ENCODE measurements at places on chromosomes 7 and 10.
A peak's percentile ranks its signal among the peaks of the same experiment; 100 is the strongest.

DNA sequence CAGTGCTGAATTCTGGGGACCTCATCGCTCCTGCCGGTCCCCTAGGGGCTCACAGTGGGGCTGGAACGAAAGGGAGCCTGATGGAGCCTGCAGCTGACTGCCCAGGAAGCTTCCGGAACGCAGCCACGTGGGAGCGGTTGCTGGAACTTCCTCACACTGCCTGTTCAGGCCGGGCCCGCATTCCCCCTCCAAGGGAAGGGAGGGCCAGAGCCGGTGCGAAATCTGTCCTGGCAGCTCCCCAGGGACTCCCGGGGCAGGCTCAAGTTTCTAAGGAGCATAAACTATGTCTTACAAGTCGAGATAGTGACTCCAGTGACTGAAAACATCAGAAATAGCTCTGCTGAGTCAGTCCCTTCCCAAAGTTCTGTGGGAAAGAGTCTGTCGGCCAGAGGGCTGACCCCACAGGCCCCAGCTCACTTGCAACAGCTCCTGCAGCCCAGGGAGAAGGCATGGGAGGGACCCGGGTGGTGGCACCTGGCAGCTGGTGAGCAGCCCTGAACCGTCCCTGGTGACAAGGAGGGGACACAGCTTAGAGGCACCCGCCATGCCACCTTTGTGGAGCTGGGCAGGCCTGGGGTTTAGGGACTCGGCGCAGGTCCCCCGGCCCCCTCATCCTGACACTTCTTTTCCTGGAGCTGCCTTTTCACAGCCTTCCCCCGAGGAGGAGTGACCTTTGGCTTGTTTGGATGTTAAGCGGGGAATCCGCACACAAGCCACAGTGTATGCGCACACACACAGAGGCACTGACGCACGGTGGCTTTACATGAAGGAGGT lies 47.6 kb downstream of the PDGFA start:
- no peak for DNase-seq

DNA sequence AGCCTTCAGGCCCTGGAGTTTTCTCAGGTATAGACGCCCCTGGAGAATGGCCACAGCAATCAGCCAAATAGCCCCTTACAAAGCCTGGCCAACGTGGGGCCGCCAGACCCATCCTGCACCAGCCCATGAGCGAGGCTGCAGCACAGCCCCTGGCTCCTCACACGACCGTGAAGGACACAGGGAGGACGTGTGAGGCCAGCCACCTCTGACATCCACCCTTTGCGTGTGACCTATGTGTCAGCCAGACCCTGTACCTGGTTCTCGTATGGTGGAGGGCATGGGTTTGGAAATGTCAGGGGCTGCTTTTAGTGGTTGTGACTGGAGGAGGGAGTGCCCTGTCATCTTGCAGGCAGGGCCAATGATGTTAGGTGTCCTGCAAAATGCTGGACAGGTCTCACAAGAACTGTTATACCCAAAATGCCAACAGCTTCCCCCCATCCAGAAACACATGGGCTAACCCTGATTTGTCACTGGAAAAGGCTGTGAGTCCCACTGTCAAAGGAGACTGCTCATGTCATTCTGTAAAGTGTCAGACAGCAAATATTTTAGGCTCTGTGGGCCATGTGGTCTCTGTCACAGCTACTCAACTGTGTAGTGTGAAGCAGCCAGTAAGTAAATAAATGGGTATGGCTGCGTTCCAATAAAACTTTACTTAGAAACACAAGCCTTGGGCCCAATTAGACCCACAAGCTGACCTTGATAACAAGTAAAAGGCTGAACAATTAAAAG lies 30.0 kb downstream of the NOD1 start:
- no peak for DNase-seq

DNA sequence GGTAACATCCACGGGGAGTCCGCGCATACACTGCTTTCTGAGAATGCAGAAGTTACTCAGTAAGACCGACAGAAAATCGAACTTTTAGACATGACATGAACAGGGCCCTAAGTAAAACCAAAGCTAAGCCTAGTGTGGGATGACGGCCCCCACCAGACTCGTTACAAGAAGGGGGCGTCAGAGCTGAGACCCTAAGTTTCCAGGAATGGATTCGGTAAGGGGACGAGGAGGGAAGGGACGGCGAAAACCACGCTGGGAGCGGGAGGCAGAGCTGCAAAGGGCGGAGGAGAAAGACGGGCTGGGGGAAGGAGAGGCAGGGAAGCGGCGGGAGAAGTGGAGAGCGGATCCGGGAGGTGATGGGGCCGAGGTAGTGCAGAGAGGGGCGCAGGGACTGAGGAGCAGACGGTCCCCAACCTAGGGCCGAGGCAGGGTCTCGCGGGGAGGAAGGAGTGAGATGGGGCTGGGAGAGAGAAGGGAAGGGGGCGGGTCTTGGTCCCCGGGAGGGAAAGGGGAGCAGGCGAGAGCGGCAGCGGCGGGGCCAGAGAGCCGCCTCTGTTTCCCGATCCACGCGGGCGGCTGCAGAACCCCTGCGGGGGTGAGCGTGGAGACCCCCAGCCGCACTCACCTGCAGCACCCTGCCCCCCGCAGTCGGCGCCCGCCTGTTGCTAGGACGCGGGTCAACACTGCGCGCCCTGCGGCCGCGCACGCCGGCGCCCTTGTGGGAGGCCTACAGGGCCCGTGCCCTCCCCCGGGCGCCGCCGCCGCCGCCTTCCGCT lies 513 bp downstream of the ODAD2 start:
- no peak for DNase-seq

DNA sequence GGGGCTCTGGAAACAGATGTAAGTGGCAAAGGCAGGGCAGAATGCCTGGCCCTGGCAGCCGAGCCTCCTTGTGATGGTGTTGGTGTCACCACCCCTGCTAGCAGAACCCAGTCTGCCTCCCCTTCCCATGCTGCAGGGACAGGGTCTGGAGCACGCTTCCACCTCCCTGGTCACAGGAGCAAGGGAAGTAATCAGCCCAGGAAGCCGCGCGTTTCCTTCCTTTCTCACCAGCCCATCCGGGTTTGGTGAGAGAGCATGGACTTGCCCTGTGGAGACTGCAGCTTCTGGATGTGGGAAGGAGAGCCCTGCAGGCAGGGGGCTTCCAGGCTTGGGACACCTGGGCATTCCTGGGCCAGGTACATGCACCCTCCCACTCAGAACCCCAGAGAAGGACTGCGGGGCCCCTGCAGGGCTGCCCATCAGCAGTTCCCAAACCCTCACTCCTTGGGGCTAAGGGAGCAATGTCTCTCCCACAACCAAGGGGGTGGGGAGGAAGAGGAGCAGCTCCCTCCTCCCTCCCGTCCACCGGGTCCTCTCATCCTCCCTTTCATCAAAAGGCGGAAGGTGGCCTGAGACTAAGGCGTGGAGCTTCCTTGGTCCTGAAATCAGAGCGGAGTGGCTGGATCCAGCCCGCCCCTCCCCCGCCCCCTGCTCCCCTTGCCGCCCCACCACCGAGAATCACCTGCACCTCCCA lies 1.8 kb downstream of the MMRN2 start:
- DNase-seq = no peak

GRCh38 chr7:79282070-79282694 lies 171.3 kb downstream of the MAGI2 start:
- DNase-seq = no peak

GRCh38 chr10:85224366-85224940 lies 896.1 kb downstream of the CCSER2 start:
- no peak for DNase-seq

GRCh38 chr7:925601-926000 lies 28.9 kb downstream of the ADAP1 start:
- no peak for DNase-seq

DNA sequence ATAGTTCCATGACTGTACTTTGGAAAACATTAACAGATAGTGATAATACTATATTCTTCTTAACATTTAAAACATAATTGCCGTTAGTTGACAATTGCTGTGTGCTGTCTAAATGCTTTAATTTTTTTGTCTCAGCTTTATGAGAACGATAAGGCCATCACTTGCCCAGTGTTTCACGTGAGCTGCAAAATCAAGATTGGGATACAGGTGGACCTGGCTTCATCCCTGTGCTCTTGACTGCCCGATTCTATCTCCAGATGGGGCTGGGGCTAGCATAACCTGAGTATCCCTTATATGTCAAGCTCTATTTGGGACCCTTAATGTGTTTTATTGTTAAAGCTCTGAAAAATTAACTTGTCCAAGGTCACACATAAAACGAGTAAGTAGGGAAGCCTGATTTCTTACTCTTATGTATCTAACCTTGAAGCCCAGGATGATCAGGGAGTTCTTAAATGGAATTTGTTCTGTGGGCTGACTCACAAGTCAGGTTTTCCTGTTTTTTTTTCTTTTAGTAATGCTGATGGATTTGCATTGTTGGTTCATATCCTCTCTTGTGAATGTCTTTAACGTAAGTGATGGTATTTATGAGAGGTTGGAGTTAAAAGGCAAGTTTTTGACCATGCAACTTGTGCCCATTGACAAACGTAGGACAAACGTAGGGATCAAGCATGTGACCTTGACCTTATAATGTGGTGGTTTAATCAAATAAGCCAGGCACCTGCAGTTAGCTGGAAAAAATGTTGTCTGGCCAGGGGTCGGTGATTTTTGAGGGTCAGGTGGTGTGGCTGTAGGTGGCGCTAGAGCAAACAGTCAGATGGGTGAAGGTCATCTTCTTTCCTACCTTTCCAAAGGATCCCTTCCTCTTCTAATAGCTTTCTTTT lies 3.6 kb downstream of the PRKAR2B start:
- DNase-seq = no peak

DNA sequence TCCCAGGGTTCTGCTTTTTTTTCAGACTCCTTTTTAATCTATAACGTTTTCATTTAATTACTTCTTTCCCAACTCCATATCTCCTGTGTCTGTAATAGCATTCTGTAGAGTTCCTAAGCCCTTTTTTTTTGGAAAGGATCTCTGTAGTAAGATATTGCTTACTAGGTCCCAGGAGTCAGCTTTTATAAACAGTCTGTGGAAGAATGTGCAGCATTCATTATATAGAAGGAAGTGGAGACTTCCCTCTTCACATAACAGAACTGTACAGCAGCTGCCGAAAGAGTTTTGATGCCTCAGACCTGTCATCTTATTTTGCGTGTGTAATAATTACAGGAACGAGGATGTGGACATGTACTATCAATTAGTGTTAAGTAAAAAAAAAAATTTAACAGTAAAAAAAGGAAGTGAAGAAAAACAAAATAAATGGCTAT lies 7.4 kb upstream of the STEAP4 start:
- DNase-seq = no peak

GRCh38 chr7:18494821-18495408 lies 634 bp upstream of the HDAC9 start:
- DNase-seq = peak; percentile 23

DNA sequence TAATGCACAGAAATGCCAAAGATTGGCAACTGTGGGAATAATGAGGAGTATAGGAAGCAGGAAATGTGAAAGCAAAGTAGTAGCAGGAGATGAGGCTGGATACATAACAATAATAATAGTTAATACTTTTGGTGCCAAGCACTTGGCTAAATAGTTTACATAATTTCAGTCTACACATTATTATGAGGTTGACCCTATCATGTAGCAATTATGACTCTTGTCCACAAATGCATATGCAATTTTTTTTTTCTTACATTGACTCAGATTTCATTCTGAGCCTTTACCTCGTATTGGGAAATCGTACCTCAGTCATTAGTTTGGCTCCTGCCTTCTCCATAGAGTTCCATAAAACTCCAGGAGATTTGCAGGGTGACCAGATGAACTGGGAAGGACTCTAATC lies 219.9 kb downstream of the SUGCT start:
- no peak for DNase-seq

DNA sequence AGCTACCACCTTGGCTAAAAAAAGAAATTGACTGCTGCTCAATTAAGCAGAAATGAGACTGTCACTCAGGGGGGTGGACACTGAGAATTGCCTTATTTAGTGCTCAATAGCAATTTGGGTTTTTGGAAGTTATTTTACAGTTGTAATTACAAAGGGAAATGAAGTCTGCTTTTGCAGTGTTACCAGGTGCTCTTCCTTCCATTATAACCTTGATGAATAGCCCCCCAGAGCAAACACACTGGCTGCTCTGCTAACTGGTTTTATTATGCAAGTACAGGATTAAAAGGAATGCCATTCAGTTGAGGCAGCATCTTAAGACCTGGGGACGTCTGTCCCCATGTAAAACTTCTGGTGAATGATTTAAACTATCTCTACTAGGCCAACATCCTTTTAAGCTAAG lies 191.0 kb downstream of the EVX1 start:
- DNase-seq = no peak

DNA sequence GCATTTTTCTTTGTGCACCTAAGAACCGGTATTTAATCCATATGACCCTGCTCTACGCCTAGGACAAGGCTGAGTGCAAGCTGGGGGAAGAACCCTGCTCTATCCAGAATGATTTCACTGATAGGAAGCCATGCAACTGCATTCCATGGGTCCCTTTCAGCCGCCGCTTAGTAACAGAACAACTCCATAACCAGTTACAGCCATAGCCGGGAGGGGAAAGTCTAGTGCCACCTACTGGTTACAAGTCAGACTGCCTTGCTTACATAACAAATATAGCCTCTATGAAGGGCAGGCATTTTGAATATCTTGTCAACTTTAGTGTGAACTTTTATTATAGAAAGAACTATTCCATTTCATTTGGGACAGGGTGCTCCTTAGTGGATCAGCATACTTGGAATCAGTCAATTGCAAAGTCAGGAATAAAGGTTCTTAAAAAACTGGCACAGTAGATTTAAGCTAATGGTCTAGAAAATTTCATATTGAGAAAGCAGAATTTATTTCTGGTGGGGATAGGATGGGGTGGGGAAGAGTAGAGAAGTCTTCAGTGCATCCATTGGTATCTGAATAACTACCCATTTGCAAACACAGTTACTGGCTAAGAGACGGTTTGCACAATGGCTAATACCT lies 521.7 kb downstream of the ADRA2A start:
- DNase-seq = peak; percentile 5

GRCh38 chr7:71682841-71683781 lies 551.2 kb downstream of the GALNT17 start:
- DNase-seq = no peak

All from T-helper 2 cell treated with Interferon-gamma antibody and Interleukin-4, amounts not matched to agents 5 μg/mL and 100 μg/mL, for 36 hours (primary cell).